ENCODE measurements at places on chromosomes 1 and 21. TPM values are rescaled to one million over a fixed set of nuclear protein-coding genes. Genes with fewer than 3 reads are reported as not detected.

DNA sequence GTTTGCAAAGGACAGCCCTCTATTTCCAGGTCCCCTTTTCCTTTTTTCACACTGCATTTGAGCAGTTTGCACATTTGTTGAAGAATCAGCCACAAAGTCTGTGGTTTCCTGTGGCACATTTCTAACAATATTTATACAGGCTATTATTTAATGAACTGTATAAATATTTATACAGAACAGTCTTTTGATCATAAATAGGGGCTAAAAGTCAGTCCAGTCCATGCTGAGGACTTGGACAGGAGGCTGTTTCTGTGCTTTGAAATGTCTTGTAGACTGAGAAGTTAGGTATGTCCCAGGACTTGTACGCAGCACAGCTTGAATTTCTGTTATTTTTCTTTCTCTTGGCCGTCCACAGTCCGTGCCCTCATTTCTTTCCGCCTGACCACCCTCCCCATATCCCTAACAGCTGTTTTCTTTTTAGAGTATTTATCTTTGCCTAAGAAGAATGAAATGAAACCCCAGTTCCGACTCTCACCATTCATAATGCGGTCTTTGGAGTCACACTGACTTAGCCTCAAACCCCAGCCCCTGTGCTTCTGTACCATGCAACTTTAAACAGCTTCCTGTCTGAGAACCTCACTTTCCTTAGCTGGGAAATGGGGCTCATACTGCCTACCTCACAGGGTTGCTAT is 19.7 kb downstream of the FGGY start:
- H3K27ac ChIP-seq = peak overlapping the region; percentile 21
- DNase-seq = peak; percentile 48
- no peaks in the 10 kb centered on the region for H3K36me3 ChIP-seq

The SPRR1A gene
- not detected for total RNA-seq

DNA sequence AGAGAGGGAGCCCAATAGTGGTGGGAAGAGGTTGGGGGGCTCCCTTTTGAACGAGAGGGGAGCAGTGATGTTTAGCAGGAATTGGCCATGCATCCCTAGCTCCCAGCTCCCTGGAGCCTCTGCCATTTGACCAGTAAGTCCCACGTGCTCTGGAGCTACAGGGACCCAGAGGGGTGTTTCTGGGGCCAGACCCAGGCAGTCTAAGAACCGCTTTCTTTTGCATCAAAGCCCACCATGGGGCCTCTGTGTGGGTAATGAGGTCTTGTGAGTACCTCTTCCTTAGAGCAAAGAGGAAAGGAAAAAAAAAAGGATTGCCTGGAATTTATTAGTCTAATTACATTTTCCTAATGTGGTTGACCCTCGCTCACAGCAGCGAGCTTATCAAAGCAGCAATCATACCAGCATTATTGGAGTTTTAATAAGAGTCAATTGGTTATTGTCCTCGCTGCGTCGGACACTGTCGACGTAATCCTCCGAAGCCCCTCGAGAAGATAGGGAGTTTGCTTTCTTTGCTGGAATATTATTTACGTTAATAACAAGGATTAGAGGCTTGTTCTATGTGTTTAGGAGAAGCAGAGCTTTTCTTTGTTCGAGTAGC is 17.6 kb downstream of the ACTL8 start:
- H3K36me3 ChIP-seq = no peaks in the 10 kb centered on the region
- no peak overlapping the region for H3K4me3 ChIP-seq
- no peak overlapping the region for H3K27ac ChIP-seq
- no peaks in the 10 kb centered on the region for H3K27me3 ChIP-seq
- no peaks in the 10 kb centered on the region for H3K4me1 ChIP-seq
- DNase-seq = no peak

DNA sequence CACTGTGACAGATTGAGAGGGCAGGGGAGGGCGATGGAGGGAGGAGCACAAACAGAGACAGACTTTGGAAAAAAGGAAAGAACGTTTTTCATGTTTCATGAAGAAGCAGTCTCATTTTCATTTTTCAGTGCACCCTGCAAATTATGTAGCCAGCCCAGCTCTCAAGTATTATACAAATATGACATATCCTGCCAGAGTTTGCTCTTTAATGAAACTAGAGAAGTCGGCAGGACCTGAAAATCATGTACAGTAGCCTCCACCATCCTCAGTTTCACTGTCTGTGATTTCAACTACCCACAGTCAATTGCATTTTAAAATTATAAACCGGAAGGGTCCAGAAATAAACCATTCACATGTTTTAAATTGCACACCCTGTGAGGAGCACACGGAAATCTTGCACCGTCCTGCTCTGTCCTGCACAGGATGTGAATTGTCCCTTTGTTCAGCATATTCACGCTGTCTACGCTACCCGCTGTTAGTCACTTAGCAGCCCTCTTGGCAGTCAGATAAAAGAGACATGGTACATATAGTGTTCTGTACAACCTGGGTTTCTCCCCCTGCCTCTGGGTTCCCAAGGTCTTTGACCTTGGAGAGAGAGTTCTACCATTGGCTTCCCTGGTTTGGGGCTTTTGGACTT is 13.6 kb upstream of the ADARB1 start:
- no peaks in the 10 kb centered on the region for H3K27me3 ChIP-seq
- H3K27ac ChIP-seq = no peak overlapping the region
- no peak for DNase-seq
- H3K4me1 ChIP-seq = no peaks in the 10 kb centered on the region
- no peak overlapping the region for H3K4me3 ChIP-seq

The RNF207 gene
- 32.9 TPM for total RNA-seq

The TNFSF18 gene
- total RNA-seq = not detected

DNA sequence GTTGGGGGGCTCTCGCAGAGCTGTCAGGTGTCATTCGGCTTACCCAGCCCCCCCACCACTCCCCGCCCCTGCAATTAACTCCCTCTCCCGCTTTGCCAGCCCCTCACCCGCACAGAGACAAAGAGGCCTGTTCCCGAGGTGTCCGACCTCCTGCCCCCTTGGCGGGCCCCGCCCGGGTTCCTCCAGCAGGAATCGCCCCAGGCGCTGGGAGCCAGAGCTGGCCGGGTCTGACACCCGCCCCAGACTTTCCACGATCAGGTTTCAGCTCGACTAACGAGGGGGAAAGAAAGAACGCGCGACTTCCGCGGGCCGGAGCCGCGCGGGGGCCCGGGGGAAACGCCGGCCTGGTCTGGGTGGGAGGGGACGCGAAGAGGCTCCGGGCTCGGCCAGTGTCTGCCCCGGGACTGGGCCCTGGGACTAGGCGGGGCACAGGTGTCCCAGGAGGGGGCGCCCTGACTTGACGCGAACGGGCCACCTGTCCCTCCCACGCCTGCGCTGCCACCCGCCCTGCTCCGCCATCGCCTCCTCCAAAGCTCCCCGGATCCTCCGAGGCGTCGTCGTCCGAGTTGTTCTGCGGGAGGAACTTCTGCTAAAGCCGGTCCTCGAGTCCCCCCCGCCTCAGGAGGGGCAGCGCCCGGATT is 36.4 kb upstream of the HHAT start:
- peak; percentile 90 for DNase-seq
- peaks cover 15% of the 10 kb centered on the region for H3K4me1 ChIP-seq
- H3K27ac ChIP-seq = peak overlapping the region; percentile 33
- no peaks in the 10 kb centered on the region for H3K36me3 ChIP-seq
- no peaks in the 10 kb centered on the region for H3K27me3 ChIP-seq

DNA sequence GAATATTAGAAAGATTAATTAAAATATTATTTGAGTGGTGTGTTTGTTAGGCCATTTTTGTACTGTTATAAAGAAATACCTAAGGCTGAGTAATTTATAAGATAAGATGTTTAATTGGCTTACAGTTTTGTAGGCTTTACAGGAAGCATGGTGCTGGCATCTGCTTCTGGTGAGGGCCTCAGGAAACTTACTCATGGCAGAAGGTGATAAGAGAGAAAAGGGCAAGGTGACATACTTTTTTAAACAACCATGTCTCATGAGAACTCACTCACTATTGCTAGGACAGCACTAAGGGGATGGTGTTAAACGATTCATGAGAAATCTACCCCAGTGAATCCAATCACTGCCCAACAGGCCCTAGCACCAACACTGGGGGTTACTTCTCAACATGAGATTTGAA is 56.7 kb upstream of the RGS21 start:
- H3K27ac ChIP-seq = no peak overlapping the region
- no peak overlapping the region for H3K4me3 ChIP-seq
- H3K36me3 ChIP-seq = no peaks in the 10 kb centered on the region
- no peaks in the 10 kb centered on the region for H3K4me1 ChIP-seq
- no peaks in the 10 kb centered on the region for H3K27me3 ChIP-seq

GRCh38 chr1:24908591-24909259 is 21.4 kb downstream of the RUNX3 start:
- H3K4me3 ChIP-seq = no peak overlapping the region
- H3K27ac ChIP-seq = no peak overlapping the region
- DNase-seq = no peak
- H3K4me1 ChIP-seq = no peaks in the 10 kb centered on the region

- H3K4me1 ChIP-seq = peaks cover 59% of the 10 kb centered on the region
- no peak overlapping the region for H3K27ac ChIP-seq
- no peak for DNase-seq
- H3K4me3 ChIP-seq = no peak overlapping the region
- H3K27me3 ChIP-seq = no peaks in the 10 kb centered on the region
- peaks cover 13% of the 10 kb centered on the region for H3K36me3 ChIP-seq
Measured at GRCh38 chr1:31058012-31058411, 7.5 kb downstream of the PUM1 start.

DNA sequence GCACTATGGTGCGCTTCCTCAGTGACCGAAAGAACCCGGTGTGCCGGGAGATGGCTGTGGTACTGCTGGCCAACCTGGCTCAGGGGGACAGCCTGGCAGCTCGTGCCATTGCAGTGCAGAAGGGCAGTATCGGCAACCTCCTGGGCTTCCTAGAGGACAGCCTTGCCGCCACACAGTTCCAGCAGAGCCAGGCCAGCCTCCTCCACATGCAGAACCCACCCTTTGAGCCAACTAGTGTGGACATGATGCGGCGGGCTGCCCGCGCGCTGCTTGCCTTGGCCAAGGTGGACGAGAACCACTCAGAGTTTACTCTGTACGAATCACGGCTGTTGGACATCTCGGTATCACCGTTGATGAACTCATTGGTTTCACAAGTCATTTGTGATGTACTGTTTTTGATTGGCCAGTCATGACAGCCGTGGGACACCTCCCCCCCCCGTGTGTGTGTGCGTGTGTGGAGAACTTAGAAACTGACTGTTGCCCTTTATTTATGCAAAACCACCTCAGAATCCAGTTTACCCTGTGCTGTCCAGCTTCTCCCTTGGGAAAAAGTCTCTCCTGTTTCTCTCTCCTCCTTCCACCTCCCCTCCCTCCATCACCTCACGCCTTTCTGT is 7.3 kb upstream of the PIGV start:
- no peaks in the 10 kb centered on the region for H3K27me3 ChIP-seq
- H3K27ac ChIP-seq = no peak overlapping the region
- H3K4me3 ChIP-seq = no peak overlapping the region
- H3K36me3 ChIP-seq = peaks cover 50% of the 10 kb centered on the region
- H3K4me1 ChIP-seq = peaks cover 34% of the 10 kb centered on the region

GRCh38 chr21:33374080-33374449 is 29.1 kb upstream of the IFNGR2 start:
- peaks cover 5% of the 10 kb centered on the region for H3K4me1 ChIP-seq
- no peaks in the 10 kb centered on the region for H3K36me3 ChIP-seq
- no peak for DNase-seq
- H3K4me3 ChIP-seq = no peak overlapping the region

DNA sequence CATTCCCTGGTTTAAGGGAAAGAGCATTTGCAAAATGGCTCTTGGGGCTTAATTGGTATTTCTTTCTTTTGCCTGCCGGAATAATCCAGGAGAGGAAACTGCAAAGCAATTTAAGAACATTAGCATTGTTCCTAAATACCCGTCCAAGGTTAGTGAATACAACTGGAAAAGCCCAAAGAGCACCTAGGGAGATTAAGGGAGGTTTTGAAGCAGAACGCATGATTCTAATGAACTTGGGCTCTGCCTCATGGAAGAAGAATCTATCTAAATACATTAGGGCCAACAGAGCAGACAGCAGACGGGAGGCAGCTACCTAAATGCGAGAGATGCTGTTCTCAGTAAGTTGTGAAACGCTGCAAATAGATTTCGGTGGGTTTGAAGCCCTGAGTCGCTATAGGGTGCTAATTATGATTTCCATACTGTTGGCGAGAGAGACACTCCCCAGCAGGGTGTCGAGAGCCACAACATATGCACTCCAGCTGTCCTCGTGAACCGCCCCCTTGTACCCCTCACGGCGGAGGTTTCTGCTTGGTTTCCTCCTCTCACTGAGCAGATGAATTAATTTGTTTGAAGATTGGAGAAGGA is 326.7 kb upstream of the CAMK1G start:
- DNase-seq = no peak
- H3K27ac ChIP-seq = no peak overlapping the region
- no peaks in the 10 kb centered on the region for H3K27me3 ChIP-seq

The OR6K3 gene
- total RNA-seq = not detected

The PGLYRP3 gene
- not detected for total RNA-seq

DNA sequence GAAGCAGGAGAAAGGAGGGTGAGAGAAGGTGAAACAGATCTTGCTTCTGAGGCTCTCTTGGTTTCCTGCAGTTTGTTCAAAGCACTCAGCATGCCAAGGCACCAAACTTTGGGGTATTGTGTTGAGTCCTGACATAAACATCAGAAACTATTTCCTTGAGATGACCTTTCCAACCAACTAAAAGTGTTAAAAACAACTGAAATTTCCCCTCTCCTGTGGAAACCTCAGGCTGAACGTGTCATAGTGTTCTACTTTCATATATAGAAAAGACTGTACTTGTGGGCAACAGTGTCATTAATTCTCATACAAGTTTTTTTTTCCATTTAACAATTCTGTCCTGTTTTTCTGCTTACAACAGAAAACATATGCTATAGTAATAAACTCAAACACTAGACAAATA is 6.3 kb upstream of the LYST start:
- H3K27me3 ChIP-seq = no peaks in the 10 kb centered on the region
- DNase-seq = no peak
- H3K36me3 ChIP-seq = no peaks in the 10 kb centered on the region
- no peak overlapping the region for H3K4me3 ChIP-seq
- H3K27ac ChIP-seq = no peak overlapping the region
- no peaks in the 10 kb centered on the region for H3K4me1 ChIP-seq

- DNase-seq = no peak
- H3K27ac ChIP-seq = no peak overlapping the region
- H3K4me3 ChIP-seq = no peak overlapping the region
- no peaks in the 10 kb centered on the region for H3K27me3 ChIP-seq
Measured at GRCh38 chr1:168763031-168763430, 34.0 kb upstream of the DPT start.
